ENCODE measurements at places on chromosomes 12 and 14. TPM values are rescaled to one million over a fixed set of nuclear protein-coding genes. Genes with fewer than 3 reads are reported as not detected.

AMN gene
- 0.29 TPM for total RNA-seq

GPX2 gene
- total RNA-seq: not detected

CRIP1 gene
- not detected for total RNA-seq

PRPF40B gene
- 48.5 TPM for total RNA-seq

EPS8 gene
- total RNA-seq: 85.3 TPM

PELI2 gene
- total RNA-seq: 0.19 TPM

HHIPL1 gene
- 0.10 TPM for total RNA-seq

EML1 gene
- 9.5 TPM for total RNA-seq

KRT6A gene
- total RNA-seq: 1,688 TPM

GRCh38 chr12:3976351-3976938 is 103.2 kb upstream of the PARP11 start:
- no peak for DNase-seq

DNA sequence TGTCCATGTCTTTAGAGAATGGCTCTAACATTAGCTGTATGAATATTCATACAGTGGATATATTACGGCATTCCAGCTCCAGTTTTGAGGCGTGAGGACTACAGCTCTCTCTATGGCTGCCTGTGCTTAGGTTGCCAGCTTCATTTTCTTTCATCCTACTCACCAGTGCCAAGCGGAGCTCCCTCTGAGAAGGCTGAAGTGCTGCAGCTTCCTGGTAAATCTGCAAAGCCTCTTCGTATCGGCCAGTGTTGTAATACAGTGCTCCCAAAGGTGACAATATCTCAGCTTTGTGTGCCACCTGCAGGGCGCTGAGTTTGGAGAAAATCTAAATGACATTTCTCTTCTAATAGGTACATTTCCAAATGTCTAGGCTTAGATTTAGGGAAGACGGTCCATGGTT is 19.8 kb upstream of the OVCH1 start:
- no peak for DNase-seq

- peak; percentile 88 for DNase-seq
Measured at GRCh38 chr14:51006781-51007211, 62.5 kb upstream of the PYGL start.

DNA sequence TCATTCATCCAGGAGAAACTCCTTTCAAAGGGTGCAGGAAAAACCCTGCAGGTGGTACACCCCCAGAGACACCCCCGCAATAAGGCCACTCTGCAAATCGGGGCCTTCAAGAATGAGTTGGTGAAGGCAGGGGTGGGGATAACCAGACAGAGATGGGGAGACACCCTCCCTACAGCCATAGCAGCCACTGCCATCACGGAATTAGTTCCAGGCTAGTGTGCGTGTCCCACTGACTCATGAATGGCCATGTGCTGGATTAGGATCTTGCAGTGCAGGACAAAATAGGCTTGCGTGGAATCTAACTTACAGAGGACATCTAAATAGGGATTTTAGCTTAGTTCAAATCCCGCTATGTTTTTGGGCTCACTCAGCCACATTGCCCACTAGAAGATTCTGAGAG is 37.8 kb downstream of the SPRING1 start:
- no peak for DNase-seq

- no peak for DNase-seq
Measured at GRCh38 chr12:11133816-11134215, 628 bp downstream of the TAS2R30 start.

DNA sequence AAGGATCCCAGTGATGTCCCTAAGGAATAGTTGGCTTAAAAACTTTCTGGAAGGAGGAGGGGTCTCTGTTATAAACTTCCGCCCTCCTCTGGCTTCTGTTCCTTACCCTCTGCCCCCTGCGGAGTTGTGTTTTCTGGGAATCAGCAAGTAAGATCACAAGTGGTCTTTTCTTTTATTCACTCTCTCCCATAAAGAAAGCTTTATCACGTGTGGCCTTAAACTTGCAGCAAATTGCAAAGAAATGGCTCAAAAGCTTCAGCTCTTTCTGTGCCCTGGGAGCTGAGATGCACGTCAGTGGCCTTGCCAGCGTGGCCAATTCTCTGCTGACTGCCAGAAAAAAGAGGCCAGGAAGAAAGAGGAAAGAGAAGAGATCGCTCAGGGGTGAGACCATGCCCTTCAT is at the start of gene SLCO1C1:
Gene SLCO1C1, plus strand, starts transcription at position 101 of the 400 bp plus-strand sequence. CDS start 4,245 bp downstream, outside the sequence.
- DNase-seq: no peak

GRCh38 chr14:23182372-23183157 is 895 bp downstream of the SLC7A8 start:
- peak; percentile 20 for DNase-seq

DNA sequence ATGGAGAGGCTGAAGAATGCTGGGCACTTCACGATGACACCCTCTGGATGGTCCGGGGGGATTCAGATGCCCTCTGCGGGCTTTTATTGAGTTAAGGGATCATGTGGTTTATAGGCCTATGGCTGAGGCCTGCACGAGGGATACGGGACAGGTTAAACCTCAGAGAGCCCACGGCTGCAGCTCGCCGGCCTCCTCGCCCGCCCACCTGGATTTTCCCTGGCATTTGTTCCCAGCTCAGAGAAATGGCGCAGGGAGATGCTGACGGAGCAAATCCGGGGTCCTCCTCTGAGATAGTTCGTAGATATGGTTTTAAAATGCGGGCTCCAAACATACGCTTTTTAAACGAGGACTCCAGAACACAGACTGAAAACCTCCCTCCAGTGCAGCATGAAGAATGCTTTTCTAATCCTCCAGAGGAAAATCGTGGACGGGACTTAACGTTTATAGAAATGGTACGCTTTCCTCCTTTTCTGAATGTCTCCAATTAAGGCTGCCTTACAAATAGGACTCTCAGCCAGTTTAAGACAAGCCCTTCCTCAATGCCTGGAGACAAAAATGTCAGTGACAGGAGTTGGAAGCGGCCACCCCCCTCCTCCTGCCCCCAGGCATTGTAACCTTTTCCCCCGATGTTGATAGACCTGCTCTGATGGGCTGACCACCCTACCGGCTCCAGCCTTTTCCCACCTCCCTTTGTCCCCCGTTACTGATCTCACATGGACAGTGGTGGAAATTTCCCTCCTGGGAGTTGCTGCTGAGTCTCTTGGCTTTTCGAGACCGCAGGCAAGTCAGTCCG is 16.6 kb downstream of the CCND2 start:
- no peak for DNase-seq

DNA sequence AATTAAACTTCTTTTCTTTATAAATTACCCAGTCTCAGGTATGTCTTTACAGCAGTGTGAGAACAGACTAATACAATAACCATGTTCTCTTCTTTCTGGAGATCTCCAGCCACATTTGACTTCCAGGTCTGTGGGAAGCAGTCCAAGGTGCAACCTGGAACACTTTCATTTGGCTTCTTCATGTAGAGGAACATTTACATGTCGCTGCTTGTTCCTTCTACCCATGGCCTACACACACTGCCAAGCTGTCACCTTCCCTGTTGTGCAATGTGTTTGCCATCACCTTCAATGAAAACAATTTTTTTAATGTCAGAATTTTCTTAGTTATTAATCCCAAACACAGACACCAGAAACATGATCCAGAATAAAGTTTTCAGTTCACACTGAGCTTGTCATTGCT is 104.7 kb downstream of the PRKCH start:
- DNase-seq: peak; percentile 55

GRCh38 chr12:51403159-51403558 is 12.0 kb upstream of the GALNT6 start:
- no peak for DNase-seq

DNA sequence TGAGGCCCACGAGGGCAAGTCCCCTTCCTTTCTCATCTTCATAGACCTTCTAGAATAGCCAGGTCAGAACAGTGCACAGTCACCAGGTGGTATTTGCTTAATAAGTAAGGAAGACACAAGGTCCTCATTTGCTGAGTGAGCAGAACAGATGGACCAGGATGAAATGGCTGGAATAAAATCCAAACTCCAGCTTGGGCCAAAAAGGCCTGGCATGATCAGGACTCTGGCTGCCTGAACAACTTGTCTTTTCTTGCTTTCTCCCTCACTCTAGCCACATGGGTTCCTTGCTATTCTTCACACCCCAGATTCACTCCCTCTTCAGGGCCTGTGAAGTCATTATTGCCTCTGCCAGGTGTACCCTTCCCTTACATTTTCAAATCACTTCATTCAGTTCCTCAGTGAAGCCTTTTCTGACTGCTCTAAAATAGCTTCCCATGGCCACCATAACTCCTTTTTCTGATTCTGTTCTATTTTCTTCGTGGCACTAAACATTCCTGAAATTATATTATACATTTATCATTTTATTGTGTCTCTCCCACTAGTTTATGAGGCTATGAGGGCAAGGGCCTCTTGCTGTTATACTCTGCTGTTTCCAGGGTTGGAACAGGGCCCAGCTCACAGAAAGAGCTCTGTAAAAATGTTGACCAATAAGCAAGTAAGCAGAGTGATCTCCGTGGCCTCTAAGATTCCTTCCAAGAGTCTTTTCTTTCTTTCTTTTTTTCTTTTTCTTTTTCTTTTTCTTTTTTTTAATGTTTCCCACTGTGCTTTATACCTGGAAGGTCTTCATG is 150.8 kb downstream of the TTC8 start:
- no peak for DNase-seq

GRCh38 chr12:29528161-29528560 is 30.7 kb upstream of the OVCH1 start:
- DNase-seq: no peak

DNA sequence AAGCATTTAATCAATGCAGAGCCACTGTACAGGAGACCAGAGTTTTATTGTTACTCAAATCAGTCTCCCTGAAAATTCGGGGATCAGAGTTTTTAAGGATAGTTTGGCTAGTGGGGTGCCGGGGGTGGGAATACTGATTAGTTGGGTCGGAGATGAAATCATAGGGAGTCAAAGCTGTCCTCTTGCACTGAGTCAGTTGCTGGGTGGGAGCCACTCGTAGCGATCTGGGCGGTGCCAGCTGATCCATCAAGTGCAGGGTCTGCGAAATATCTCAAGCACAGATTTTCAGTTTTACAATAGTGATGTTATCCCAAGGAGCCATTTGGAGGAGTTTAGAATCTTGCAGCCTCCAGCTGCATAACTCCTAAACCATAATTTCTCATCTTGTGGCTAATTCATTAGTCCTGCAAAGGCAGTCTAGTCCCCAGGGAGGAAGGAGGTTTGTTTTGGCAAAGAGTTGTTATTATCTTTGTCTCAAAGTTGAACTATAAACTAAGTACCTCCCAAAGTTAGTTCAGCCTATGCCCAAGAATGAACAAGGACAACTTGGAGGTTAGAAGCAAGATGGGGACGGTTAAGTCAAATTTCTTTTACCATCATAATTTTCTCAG is 169.4 kb upstream of the PLEKHG7 start:
- no peak for DNase-seq

DNA sequence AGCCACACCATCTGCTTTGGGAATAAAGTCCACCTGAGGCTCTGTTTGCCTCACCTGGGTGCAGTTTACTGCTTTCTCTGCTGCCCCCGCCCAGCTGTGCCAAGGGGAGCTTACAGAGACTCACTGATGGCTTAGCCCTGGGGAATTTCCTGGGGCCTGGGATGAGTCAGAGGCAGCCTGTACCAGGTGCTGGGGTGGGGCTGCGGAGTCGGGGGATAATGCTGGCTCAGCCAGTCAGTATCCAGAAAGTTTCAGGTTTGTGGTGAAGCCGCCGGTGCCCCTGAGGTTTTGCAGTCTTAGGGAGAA is 22.3 kb downstream of the PLEKHG3 start:
- DNase-seq: peak; percentile 87

DNA sequence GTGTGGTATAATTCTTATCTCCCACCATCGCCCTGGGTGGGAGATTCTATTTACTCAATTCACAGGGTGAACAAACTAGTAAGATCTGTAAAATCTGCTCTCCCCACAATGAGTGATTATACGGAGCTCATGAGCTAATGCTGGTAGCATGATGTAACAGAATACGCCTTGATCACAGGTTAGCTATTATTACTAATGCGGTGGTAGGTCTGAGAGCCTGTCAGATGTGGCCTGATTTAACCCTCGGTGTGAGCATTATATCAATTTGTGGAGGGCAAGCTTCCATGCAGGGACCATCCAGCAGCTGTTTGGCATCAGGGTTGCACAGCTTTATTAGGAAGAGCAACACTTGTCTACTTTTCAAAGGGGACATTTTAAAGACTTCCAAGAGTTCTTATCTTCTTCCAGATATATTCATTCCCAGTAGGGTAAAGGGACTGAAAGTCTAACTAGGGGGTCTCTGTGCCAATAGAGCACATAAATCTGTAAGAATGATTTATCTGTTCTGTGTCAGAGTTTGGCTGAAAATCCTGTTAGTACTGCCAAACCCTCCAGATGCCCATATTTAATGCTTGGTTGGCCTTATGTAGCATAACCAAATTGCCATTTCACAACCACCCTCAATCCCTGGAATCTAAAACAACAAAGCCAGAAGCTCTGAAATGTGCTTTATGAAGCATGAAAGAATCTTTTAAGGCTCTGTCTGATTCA is 18.7 kb downstream of the TSHR start:
- DNase-seq: peak; percentile 16

DNA sequence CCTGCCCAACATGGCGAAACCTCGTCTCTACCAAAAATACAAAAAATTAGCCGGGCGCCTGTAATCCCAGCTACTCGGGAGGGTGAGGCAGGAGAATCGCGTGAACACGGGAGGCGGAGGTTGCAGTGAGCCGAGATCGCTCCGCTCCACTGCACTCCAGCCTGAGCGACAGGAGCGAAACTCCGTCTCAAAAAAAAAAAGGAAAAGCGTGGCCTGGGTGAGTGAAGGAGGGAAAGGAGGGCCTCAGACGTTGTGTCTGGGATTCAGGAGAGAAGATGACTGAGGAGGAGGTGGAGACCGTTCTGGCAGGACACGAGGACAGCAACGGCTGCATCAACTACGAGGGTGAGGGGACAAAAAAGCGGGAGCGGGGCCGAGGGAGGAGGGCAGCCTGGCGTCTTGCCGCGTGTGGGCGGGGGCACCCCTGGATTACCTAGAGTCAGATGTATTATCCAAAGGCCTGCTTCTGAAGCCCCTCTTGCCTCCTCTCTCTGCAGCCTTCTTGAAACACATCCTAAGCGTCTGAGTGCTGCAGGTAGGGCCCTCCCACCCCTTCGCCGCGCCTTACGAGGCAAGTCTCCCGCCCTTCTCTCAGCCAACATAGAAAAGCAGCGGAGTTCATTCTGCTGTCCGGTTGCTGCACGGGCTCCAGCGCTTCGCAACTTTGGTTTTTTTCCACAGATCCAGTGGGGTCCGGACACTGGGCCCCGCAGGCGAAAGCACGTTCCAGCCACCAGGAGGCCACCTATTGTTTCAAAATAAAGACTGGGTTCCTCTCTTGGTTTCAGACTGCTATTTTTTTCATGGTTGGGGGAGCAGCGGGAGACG is 744 bp upstream of the MYL6 start:
- peak; percentile 80 for DNase-seq

DNA sequence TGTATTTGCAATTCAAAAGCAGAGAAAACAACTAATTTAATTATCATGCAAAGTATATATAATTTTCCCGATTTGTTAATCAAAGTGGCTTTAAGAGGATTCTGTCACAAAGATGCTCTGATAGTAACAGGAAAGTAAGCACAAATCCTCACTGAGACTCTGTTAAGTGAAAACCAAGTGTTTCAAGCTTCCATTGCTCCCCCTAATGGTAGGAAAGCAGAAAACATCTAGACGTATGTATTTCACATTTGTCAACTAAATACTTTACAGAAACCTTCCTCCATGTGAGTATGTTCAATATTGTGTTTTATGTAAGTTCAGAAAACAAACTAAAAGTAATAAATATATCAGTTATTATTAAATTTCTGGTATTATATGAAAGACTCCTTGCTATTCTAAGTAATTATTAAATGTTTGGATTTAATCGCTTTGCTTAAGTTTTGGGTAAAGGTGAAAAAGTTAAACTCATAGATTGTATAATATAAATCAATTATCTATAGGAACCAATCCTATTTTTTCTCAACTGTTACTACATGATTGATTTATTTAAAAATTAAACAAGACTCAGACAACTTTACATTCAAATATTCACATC is 1.5 kb upstream of the NTS start:
- peak; percentile 68 for DNase-seq
